ENCODE measurements at places on chromosomes 12 and 14.

GRCh38 chr12:50123203-50123602, 11.2 kb downstream of the COX14 start:
- no peak for DNase-seq

- DNase-seq = no peak
Observed at GRCh38 chr12:41653386-41654326, 465.5 kb downstream of the PDZRN4 start.

- DNase-seq = no peak
Observed at GRCh38 chr14:77908847-77909246, 108.9 kb downstream of the ADCK1 start.

GRCh38 chr14:35403114-35403602, 1.4 kb downstream of the NFKBIA start:
- DNase-seq = peak; percentile 53

- DNase-seq = no peak
Observed at GRCh38 chr12:124153392-124153791, 141.5 kb upstream of the RFLNA start.

DNA sequence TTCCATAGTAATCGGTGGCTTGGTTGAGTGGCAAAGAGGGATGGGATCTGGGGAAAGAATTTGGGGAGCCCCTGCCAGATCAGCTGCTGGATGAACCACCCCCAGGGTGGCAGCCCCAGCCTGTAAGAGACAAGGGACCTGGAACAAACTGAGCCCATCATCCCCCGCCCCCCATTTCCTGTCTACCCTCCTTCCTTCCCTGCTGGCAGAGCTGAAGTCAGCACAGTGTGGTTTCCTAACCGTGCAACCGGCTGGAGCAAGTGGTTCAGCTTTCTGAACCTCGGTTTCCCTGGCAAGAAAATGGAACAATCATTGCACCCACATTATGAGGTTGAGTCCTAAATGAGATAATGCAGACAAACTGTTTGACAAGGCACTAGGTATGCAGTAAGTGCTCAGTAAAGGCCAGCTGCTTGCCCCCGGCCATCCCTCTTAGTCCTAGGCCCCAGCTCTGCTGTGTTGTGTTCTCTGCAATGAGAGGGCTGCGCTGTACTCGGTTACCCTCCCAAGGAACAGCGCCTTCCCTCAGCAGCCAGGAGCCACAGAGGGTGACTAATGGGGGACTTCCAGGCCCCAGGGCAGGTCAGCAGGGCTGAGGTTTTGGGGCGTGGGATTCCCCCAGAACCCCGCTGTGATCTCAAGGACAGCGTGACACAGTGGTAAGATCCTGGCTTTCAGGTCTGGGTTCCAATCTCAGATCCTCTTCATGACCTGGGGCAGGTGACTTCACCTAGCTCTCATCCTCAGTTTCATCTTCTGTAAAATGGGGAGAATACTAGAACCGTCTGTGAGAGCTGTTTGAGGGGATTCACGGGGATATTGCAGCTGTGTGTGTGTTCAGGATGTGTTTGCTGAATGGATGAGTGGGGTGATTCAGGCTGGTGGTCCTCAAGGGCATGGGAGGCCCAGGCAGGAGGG, 16.5 kb downstream of the SELPLG start:
- peak; percentile 63 for DNase-seq

DNA sequence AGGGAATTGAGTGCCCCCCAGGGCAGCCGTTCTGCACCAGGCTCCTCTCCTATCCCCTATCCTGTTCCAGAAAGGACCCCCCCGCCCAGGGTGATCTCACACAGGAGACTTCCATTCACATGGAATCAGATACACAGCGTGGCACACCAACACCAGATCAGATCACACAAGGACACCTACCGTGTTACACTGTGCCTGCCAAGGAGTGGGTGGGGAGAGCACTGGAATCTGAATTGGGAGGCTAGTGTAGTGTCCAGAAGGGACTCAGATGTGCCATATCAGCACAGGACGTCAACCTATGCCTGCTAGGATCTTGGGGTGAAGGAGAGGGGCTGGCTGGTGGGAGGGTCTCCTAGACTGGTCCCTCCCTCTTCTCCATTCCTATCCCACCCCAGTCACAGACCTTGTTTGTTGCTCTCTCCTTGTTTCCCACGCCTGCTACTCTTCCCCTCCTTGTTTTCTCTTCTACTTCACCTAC, 2.3 kb downstream of the PTMS start:
- DNase-seq = no peak

- DNase-seq = no peak
Observed at GRCh38 chr12:43109631-43110345, 442.2 kb downstream of the ADAMTS20 start.

- no peak for DNase-seq
Observed at GRCh38 chr14:28773861-28774691, 7.5 kb downstream of the FOXG1 start.

- peak; percentile 62 for DNase-seq
Observed at GRCh38 chr12:114662512-114663177, 21.3 kb downstream of the TBX3 start.

GRCh38 chr14:88437658-88438057, 52.2 kb downstream of the SPATA7 start:
- no peak for DNase-seq

Measured in stimulated activated CD4-positive, alpha-beta T cell treated with anti-CD3 and anti-CD28 coated beads, Interleukin-12 subunit alpha, Interleukin-12 subunit beta, amount 100 ng/mL, for 4 hours (primary cell).